ENCODE measurements at places on chromosomes 7 and 10. TPM values are rescaled to one million over a fixed set of nuclear protein-coding genes. Genes with fewer than 3 reads are reported as not detected.

DNA sequence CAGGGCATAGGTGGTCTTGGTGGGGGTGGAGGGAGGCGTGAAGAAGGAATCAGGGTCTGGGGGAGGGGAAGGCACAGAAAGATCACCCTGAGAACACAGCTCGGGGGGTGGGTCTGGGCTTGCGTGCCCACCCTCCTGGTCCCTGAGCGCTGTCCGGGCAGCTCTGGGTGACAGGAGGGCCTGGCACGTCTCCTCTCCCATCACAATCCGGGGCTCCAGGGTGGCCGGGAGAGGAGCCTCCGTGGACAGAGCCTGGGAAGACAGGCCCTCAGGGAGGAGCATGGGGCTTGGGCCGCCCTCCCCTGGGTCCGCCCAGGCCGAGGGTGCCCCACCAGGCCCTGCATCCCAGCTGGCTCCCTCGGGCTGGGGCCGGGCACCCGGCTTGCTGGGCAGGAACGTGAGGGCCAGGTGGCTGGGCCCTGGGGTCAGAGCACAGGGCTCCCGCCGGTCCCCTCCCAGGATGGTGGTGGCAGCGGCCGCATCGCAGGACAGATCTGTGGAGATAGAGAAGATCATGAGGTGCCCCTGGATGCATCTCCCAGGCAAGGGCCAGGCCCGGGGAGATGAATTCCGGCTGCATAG, 3.1 kb downstream of the NACAD start:
- H3K4me1 ChIP-seq, result peaks cover 6% of the 10 kb centered on the region
- no peak overlapping the region for H3K4me3 ChIP-seq
- H3K27me3 ChIP-seq, result no peaks in the 10 kb centered on the region
- H3K27ac ChIP-seq, result no peak overlapping the region

- no peaks in the 10 kb centered on the region for H3K36me3 ChIP-seq
- no peak for DNase-seq
- no peak overlapping the region for H3K4me3 ChIP-seq
Measured at GRCh38 chr10:132707121-132707775, 78.7 kb downstream of the NKX6-2 start.

- DNase-seq, result no peak
- H3K4me1 ChIP-seq, result no peaks in the 10 kb centered on the region
- H3K4me3 ChIP-seq, result no peak overlapping the region
- no peaks in the 10 kb centered on the region for H3K36me3 ChIP-seq
Measured at GRCh38 chr10:81027223-81027622, 489.5 kb downstream of the SH2D4B start.

GRCh38 chr7:122604251-122604650, 94.7 kb downstream of the RNF133 start:
- no peaks in the 10 kb centered on the region for H3K4me1 ChIP-seq
- no peaks in the 10 kb centered on the region for H3K27me3 ChIP-seq
- H3K4me3 ChIP-seq, result no peak overlapping the region

GRCh38 chr10:124943301-124944092, 1.6 kb downstream of the ZRANB1 start:
- peak; percentile 7 for DNase-seq
- H3K4me3 ChIP-seq, result no peak overlapping the region
- no peaks in the 10 kb centered on the region for H3K36me3 ChIP-seq

GRCh38 chr10:6270951-6271350, 68.2 kb downstream of the PFKFB3 start:
- DNase-seq, result no peak
- H3K27me3 ChIP-seq, result no peaks in the 10 kb centered on the region
- no peaks in the 10 kb centered on the region for H3K36me3 ChIP-seq
- H3K4me1 ChIP-seq, result peaks cover 10% of the 10 kb centered on the region
- no peak overlapping the region for H3K27ac ChIP-seq

GRCh38 chr10:132146941-132147915, 39.5 kb upstream of the DPYSL4 start:
- no peak for DNase-seq
- H3K4me3 ChIP-seq, result no peak overlapping the region
- H3K36me3 ChIP-seq, result no peaks in the 10 kb centered on the region
- H3K27me3 ChIP-seq, result no peaks in the 10 kb centered on the region
- H3K4me1 ChIP-seq, result peaks cover 3% of the 10 kb centered on the region

DNA sequence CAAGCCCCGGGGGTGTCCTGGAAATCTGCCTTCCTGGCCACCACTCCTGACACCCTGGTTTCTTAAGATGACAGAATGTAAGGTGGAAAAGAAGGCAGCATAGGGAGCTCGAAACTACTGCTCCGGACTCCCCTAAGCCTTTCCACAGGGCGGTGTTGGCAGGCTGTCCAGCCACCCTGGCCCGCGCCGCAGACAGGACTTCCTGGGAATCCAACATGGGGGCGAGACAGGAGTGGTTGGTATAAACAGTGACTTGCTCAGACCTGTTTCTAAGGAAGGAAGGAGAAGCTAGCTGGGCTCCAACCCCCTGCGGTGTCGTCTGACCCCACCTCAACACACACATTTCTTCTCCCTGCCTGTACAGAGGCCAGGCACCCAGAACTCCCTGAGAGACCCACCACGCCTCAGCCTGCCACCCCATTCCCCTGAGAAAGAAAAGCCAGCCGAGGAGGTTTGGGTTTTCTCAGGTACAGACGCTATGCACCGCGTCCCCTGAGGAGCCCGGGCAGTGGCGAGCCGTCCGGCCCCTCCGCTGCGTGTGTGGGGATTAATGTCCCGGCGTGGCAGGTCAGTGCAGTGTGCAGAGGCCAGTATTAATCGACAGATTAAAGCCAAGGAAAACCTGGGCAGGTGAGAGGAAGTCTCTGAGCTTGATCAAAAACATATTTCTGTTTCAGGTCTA, 349.6 kb upstream of the MKI67 start:
- H3K4me1 ChIP-seq, result no peaks in the 10 kb centered on the region
- no peaks in the 10 kb centered on the region for H3K36me3 ChIP-seq
- no peak overlapping the region for H3K4me3 ChIP-seq

- H3K36me3 ChIP-seq, result peaks cover 6% of the 10 kb centered on the region
- no peak for DNase-seq
Measured at GRCh38 chr10:29524720-29525119, 110.1 kb downstream of the SVIL start.

DNA sequence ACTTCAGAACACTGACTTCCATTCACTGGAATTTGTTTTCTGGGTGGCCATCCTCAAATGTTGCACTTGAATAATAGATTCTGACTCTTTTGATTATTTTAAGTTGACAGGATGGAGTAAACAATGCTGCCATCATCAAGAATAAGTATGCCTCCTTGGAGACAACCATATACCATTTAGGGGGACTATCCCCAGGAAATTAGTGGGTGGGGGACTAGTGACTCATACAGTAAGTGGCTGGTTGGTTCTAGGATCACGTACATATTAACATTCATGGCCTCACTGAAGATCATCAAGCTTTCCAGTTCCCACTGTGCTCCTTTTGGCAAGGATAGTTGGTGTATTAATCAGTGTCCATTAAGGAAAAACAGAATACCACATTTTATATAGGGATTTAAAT, 615.2 kb downstream of the CCSER2 start:
- H3K27me3 ChIP-seq, result peaks cover 3% of the 10 kb centered on the region
- DNase-seq, result no peak
- H3K4me1 ChIP-seq, result no peaks in the 10 kb centered on the region
- no peaks in the 10 kb centered on the region for H3K36me3 ChIP-seq
- no peak overlapping the region for H3K27ac ChIP-seq

- no peaks in the 10 kb centered on the region for H3K36me3 ChIP-seq
- no peak for DNase-seq
- H3K27me3 ChIP-seq, result no peaks in the 10 kb centered on the region
- no peak overlapping the region for H3K4me3 ChIP-seq
- peaks cover 25% of the 10 kb centered on the region for H3K4me1 ChIP-seq
Measured at GRCh38 chr10:71998840-71999194, 34.6 kb downstream of the CHST3 start.

- no peak for DNase-seq
- no peak overlapping the region for H3K4me3 ChIP-seq
- no peak overlapping the region for H3K27ac ChIP-seq
- H3K27me3 ChIP-seq, result no peaks in the 10 kb centered on the region
Measured at GRCh38 chr10:80444646-80445319, 9.3 kb upstream of the TSPAN14 start.

GRCh38 chr10:102341038-102341688, 54.3 kb upstream of the NFKB2 start:
- no peaks in the 10 kb centered on the region for H3K27me3 ChIP-seq
- no peak for DNase-seq
- H3K4me1 ChIP-seq, result peaks cover 10% of the 10 kb centered on the region

- DNase-seq, result no peak
- H3K36me3 ChIP-seq, result peaks cover 4% of the 10 kb centered on the region
- no peak overlapping the region for H3K27ac ChIP-seq
- peaks cover 4% of the 10 kb centered on the region for H3K4me1 ChIP-seq
- no peaks in the 10 kb centered on the region for H3K27me3 ChIP-seq
Measured at GRCh38 chr10:128091636-128092210, 34.5 kb downstream of the MKI67 start.

GRCh38 chr7:99244939-99245338, 27.7 kb upstream of the MYH16 start:
- no peak overlapping the region for H3K4me3 ChIP-seq
- H3K4me1 ChIP-seq, result peaks cover 3% of the 10 kb centered on the region
- no peaks in the 10 kb centered on the region for H3K36me3 ChIP-seq
- no peaks in the 10 kb centered on the region for H3K27me3 ChIP-seq

DNA sequence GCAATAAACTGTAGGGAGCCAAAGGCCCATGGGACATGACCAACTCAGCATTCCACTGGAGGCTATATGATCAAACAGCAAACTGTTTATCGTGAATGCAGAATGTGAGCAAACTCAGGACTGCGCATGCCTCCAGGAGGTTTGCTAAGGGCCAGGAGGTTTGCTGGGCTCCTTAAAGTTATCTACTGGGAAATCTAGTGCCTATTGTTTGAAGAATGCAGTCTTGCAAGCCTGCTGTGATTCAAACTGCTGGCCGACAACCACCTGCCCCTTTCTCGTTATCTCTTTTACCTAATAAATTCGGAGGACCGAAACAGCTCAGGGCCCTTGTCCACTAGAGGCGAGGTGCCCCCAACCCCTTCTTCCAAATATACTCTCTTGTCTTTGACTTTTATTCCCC, 404.1 kb downstream of the KCNMA1 start:
- no peak overlapping the region for H3K4me3 ChIP-seq
- no peaks in the 10 kb centered on the region for H3K4me1 ChIP-seq
- peaks cover 35% of the 10 kb centered on the region for H3K27me3 ChIP-seq
- no peak for DNase-seq
- no peaks in the 10 kb centered on the region for H3K36me3 ChIP-seq
- no peak overlapping the region for H3K27ac ChIP-seq

GRCh38 chr10:69281507-69282413, 3.5 kb downstream of the HK1 start:
- no peaks in the 10 kb centered on the region for H3K27me3 ChIP-seq
- H3K4me3 ChIP-seq, result no peak overlapping the region
- H3K27ac ChIP-seq, result no peak overlapping the region
- H3K4me1 ChIP-seq, result no peaks in the 10 kb centered on the region

DNA sequence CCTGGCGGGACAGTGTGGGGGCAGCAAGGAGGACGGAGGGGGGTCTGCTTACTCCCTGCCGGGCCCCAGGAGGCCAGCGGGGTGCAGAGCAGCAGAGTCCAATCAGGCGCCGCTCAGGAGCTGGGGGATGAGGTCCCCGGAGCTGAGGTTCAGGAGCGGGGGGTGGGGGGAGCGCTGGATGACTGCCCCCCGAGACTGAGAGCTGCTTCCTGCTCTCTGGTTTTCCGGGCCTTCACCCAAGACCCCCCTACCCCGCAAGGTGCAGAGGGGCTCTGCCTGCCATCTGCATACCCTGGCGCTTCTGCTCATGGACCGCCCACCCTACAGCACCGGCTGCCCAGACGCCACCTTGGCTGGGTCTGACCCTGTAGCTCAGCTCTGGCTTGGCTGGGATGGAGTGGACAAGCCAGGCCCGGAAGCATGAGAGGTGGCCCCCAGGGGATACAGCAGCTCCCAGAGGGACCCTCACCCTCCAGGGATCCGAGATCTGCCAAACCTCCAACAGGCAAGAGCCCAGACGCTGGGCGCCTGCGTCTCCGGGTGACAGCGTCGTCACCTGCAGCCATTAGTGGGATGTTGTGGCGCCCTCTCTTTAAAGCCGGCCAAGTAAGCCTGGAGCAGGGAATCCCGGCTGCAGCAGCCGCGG, 930 bp downstream of the KNDC1 start:
- H3K4me3 ChIP-seq, result peak overlapping the region; percentile 46
- no peaks in the 10 kb centered on the region for H3K4me1 ChIP-seq
- H3K27me3 ChIP-seq, result no peaks in the 10 kb centered on the region
- DNase-seq, result no peak
- H3K36me3 ChIP-seq, result no peaks in the 10 kb centered on the region

DNA sequence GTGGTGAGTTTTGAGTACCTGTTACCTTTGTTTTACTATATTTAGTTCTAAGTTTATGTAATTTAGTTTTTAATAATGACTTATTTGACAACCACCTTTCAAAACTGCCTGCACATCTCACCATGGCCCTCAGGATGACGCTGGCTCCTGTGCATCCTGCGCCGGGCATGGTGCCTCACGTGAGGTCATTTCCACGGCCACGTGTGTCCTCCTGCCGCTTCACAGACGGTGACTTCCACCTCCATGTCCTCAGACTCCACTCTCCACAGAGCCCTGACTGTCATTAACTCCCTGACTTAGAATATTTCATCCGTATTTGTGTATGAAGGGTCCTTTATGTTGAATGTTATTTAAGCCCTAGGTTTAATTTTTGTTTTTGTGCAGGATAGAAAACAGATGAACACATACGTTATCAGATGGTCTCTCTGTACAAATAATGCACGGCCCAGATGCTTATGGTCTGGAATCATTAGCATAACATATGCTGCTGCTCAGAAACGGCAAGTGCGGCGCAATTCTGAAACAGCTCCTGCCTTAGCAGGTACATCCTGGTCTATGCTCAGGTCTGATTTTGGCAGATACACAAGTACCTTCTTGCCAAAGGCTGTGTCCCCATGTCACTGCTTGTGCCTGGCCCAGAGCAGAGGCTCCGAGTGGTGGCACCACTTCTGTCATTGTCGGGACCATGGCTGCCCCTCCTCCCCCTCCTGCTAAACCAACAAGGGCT, 155.8 kb downstream of the WDR37 start:
- no peaks in the 10 kb centered on the region for H3K4me1 ChIP-seq
- H3K27me3 ChIP-seq, result peaks cover 25% of the 10 kb centered on the region
- no peak for DNase-seq
- no peak overlapping the region for H3K4me3 ChIP-seq

GRCh38 chr7:66178258-66178657, 26.9 kb upstream of the TPST1 start:
- no peaks in the 10 kb centered on the region for H3K36me3 ChIP-seq
- H3K4me1 ChIP-seq, result no peaks in the 10 kb centered on the region
- H3K27ac ChIP-seq, result no peak overlapping the region
- no peak overlapping the region for H3K4me3 ChIP-seq
- DNase-seq, result no peak

- H3K4me1 ChIP-seq, result no peaks in the 10 kb centered on the region
- H3K4me3 ChIP-seq, result no peak overlapping the region
- H3K36me3 ChIP-seq, result no peaks in the 10 kb centered on the region
- no peak for DNase-seq
- no peak overlapping the region for H3K27ac ChIP-seq
- H3K27me3 ChIP-seq, result no peaks in the 10 kb centered on the region
Measured at GRCh38 chr7:101018271-101019167, 1.4 kb upstream of the MUC17 start.

The FAM237B gene
- not detected for total RNA-seq

The TRPV6 gene
- 1.7 TPM for total RNA-seq

The GTPBP10 gene
- 36.7 TPM for total RNA-seq

The GPR26 gene
- not detected for total RNA-seq

The SPDYE2 gene
- not detected for total RNA-seq

The EGFR gene
- total RNA-seq, result 71.5 TPM

The C10orf67 gene
- total RNA-seq, result not detected

The NPTX2 gene
- not detected for total RNA-seq

The UCMA gene
- total RNA-seq, result not detected

The GPR141 gene
- total RNA-seq, result not detected

The AGAP4 gene
- 14.9 TPM for total RNA-seq

Data from HCT116 (cell line).